ENCODE measurements at places on chromosomes 11 and 22.

DNA sequence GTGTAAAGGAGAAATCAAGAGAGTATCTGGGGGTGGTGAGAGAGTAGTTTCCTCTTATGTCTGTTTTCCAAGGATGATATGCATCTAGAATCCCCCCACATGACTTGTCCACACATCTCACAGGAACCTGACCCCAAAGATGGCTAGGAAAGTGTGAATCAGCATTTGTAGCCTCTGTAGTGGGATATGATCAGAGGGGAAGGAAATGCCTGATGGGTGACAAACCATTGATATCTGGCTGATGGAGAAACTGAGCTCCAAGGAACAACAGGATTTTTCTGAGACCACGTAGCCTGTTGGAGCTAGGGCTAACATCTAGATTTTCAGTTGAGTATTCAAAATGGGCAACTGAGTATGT is 369.4 kb downstream of the DDX10 start:
- DNase-seq = no peak
- H3K4me3 ChIP-seq = no peak overlapping the region
- H3K4me1 ChIP-seq = no peaks in the 10 kb centered on the region
- H3K36me3 ChIP-seq = no peaks in the 10 kb centered on the region
- H3K27ac ChIP-seq = no peak overlapping the region
- H3K27me3 ChIP-seq = no peaks in the 10 kb centered on the region

GRCh38 chr22:35995772-35996171 is 32.9 kb downstream of the RBFOX2 start:
- no peak for DNase-seq
- H3K27me3 ChIP-seq = no peaks in the 10 kb centered on the region
- no peaks in the 10 kb centered on the region for H3K36me3 ChIP-seq
- H3K4me1 ChIP-seq = no peaks in the 10 kb centered on the region
- no peak overlapping the region for H3K27ac ChIP-seq

GRCh38 chr11:73623686-73624085 is 22.7 kb upstream of the PLEKHB1 start:
- no peak for DNase-seq
- H3K4me3 ChIP-seq = no peak overlapping the region
- no peaks in the 10 kb centered on the region for H3K4me1 ChIP-seq

GRCh38 chr11:57349491-57350274 is 11.5 kb downstream of the P2RX3 start:
- no peak overlapping the region for H3K27ac ChIP-seq
- no peak overlapping the region for H3K4me3 ChIP-seq
- H3K27me3 ChIP-seq = no peaks in the 10 kb centered on the region
- H3K36me3 ChIP-seq = no peaks in the 10 kb centered on the region
- no peaks in the 10 kb centered on the region for H3K4me1 ChIP-seq

DNA sequence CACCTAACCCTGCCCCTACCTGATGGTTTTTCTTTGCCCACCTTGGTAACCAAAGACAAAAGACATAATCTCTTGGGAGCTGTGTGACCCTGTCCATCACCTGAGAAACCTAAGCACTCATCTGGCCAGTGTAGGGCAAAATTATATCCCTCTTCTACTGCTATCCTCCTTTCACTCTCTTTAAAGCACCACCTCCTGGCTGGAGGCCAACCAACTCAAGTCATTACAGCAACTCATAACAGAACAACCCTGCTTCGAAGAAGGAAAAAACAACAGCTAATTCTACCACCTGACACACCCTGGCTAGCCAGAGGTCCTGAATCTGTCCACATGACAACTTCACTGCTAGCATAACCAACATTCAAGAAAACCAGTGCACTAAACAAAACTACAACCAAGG is 45.5 kb downstream of the GAS2 start:
- DNase-seq = no peak
- no peaks in the 10 kb centered on the region for H3K4me1 ChIP-seq
- no peak overlapping the region for H3K4me3 ChIP-seq
- H3K36me3 ChIP-seq = no peaks in the 10 kb centered on the region

- H3K27ac ChIP-seq = no peak overlapping the region
- no peak overlapping the region for H3K4me3 ChIP-seq
- H3K27me3 ChIP-seq = no peaks in the 10 kb centered on the region
- DNase-seq = no peak
- H3K4me1 ChIP-seq = no peaks in the 10 kb centered on the region
Measured at GRCh38 chr22:49999946-50000586, 12.5 kb downstream of the IL17REL start.

DNA sequence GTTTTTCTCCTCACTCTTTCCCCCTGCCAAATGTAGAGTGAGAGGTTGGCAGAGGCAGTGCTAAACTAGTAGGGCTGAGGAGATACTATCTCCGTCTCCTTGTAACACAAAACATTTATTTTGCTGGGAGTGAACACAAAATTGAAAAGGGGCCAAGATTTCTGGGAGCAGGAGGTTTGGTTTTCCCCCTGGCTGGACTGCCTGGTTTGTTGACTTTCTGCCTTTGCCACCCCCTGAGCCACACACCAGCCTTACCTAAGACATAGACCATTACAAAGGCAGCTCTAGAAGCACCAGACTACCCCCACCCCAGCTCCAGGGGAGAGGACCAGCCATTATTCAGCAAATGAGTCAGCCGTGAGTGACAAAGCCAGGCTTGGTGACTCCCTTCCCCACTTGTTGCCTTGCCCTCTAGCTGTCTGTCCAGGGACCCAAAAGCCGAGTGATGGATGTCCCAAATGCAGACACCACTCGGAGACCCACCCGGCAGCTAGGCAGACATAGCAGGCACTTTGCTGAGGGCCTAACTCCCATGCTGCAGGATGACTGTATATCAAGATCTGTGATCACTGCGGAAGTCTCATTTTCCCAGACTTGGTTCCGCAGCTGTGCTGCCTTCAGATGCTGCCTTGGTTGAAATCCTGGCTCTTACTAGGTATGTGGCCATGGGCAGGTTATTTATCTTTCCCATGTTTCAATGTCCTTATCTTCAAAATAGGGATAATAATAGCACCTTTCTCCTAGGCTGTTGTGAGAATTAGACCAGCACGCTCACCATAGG is 17.7 kb upstream of the CDON start:
- no peaks in the 10 kb centered on the region for H3K27me3 ChIP-seq
- H3K4me3 ChIP-seq = no peak overlapping the region
- no peaks in the 10 kb centered on the region for H3K36me3 ChIP-seq
- H3K27ac ChIP-seq = no peak overlapping the region

All from CD8-positive, alpha-beta memory T cell (primary cell).